GDM1 (cell line): ENCODE measurements at places on chromosomes 7 and 10.

GRCh38 chr10:14751921-14752320, 22.8 kb downstream of the FAM107B start:
- no peak for DNase-seq

DNA sequence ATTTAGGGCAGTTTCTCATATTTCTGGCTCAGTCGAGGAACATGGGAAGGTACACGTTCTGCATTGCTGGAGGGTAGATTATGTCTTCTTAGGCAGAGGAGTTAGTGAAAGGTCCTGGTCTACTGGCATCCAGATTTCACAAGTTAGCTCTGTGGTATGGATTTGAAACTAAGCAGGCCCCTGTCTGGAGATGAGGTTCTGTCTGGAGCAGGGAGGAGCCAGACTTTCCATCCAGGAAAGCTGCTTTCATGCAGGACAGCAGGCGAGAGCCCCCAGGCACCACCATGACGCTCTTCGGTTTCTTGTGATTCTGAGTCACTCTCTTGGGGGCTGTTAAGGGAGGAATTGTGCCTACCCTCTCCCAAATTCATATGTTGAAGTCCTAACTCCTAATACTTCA, 184.3 kb downstream of the KIAA1217 start:
- DNase-seq: no peak

- no peak for DNase-seq
Observed at GRCh38 chr7:76409537-76409936, at the start of gene SSC4D. Gene SSC4D, minus strand, starts transcription at chr7:76409697. Its CDS starts 5,258 bp downstream, at chr7:76404439.

- DNase-seq: no peak
Observed at GRCh38 chr10:70551971-70552422, 50.5 kb downstream of the PRF1 start.

GRCh38 chr10:43121444-43121843, 16.8 kb upstream of the CSGALNACT2 start:
- DNase-seq: peak; percentile 36

DNA sequence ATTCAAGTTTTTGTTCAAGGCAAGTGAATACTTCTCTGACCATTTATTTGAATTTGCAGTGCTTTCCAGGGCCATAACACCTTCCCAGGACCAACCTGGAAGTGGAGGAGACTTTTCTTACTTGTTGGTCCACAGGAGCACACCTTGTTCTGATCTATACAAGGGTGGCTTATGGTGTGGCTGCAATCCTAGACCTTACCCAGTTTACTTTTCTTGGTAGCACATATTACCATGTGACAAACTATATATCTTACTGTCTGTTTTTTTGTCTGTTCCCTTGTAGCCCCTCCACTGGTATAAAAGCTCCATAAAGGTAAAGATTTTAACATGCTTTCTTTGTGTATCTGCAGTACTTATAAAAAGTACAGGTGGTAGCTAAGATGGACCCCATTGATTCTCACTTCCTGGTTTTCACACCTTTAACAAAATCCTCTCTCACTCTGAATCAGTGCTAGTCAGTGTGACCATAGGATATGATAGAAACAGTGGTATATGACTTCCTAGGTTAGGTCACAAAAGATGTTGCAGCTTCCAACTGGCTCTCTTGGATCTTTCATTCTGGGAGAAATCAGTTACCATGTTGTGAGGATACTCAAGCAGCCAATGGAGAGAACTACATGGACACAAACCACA, 5.6 kb upstream of the ASB4 start:
- DNase-seq: no peak

GRCh38 chr7:19698331-19698730, 10.5 kb downstream of the POLR1F start:
- no peak for DNase-seq

DNA sequence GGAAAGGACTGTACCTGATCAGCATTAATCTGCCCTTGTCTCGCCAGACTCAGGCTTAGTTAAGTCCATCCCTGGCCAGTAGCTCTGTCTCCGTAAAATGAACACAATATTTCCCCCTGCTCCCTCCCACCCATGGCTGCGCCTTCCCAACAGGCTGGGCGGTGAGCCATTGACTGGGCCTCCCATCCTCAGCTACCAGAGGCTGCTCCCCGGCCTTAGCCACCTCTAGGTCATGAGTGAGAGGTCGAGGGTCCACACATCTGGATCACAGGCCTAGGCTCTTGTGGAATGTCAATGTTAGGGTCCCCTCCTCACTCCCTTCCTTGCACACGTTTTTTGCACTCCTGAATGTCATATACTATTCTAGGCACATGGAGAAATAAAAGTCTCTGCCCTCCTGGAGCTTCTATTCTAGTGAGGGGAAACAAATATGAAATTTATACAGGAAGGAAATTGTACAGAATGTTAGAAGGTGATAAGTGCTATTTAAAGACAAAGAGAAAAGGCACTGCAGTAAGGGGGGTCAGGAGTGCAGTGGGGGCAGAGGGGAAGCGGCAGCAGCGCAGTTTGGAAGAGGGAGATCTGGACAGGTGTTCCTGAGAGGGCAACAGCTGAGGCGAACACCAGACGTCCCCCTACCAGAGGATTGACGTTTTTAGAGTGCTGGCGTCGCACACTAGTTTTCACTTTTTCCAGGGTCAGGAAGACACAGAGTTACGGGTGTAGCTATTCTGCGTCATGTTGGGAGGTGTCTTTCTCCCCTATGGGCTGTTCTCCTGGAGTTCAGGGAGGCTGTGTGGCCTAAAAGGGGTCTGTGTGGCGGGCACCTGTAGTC, 17.2 kb upstream of the EIF5AL1 start:
- DNase-seq: no peak

GRCh38 chr7:149261316-149261828, 624 bp upstream of the ZNF783 start:
- DNase-seq: no peak

DNA sequence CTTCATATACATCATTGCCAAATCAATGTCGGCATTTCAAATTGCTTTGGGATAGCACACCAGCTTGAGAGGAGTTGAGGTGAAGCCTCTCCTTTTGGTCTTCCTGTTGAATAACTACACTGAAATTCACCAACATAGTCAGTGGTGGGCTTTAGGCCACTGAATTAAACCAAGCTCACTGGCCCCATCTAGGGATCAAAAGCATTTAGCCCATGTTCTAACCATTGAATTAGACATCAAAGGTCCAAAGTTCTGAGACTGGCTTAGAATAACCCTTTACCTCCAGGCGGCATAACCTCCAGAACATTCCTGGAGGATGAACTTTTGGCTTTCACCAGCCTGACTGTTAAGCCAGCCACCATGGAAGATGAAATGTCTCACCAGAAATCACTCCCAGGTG, 54.6 kb downstream of the BPGM start:
- DNase-seq: peak; percentile 4

DNA sequence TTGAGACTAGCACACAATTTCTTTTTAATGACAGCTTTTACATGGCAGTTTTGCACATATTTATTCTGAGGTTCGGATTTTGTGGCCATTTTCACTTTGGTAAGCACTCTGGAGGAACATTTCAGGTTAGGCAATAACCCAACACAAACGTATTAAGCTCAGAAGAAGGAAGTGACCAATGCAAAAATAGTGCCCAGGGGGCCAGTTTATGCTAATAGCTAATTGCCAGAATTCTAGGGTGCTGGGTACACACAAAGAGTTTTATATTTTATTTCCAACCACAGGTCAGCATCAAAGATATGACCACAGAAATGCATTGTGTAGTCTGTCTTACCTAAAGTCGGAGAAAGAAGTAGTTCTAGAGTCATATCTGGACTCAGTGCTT, 8.4 kb upstream of the AGR2 start:
- DNase-seq: no peak

- no peak for DNase-seq
Observed at GRCh38 chr7:81284576-81284975, 365.7 kb upstream of the SEMA3C start.

- DNase-seq: no peak
Observed at GRCh38 chr7:25002786-25003185, 22.8 kb upstream of the OSBPL3 start.

DNA sequence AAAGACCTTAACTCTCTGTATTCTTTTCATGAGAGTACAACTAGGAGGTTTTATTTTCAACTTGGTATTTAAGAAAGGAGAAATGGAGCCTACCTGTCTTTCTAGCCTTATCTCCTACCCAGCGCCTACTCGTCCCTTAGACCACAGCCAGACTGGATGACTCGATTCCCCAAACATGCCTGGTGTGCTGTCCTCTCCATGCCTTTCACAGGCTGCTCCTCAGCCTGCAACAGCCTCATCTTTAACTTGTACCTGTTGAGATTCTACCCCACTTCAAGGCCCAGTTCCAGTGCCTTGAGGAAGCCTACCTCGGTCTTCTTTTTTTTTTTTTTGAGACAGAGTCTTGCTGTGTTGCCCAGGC, 29.4 kb downstream of the CPA1 start:
- no peak for DNase-seq

DNA sequence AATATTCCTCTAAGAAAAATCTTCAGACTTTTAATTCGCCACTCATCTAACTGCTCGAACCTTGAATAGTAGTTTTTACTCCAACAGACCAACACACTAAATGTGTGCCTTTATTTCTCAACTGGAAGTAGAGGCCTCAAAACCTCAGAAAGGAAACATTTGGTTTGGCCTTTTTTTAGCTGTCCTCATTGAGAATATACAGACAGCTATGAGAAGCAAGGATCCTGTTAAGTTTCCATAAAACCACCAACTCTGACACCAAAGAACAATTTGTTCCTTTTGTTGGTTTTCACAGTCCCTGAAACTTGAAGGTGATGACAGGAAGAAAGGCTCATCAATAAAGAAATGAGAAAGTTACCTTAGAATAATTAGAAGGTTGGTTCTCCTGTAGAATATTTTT, 199.2 kb upstream of the MEOX2 start:
- no peak for DNase-seq

- no peak for DNase-seq
Observed at GRCh38 chr7:17599733-17600339, 301.4 kb downstream of the AHR start.

DNA sequence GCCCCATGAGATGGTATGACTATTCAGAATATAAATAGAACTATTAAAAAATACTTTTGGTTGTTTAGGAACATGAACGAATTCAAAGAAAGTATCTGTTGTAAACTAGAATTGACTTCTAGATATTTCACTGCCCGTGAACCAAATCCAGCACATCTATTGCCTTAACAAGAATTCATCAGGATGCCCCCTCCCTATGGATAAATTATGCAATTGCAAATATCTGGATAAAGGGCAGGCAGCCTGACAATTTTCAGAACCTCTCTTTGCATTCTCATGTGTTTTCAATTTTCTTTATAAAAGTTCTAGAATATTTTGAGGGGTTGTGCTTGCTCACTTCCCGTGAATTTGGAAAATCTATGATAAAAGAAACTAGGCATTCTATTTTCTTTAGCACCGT, 822.1 kb upstream of the SORCS1 start:
- DNase-seq: no peak

DNA sequence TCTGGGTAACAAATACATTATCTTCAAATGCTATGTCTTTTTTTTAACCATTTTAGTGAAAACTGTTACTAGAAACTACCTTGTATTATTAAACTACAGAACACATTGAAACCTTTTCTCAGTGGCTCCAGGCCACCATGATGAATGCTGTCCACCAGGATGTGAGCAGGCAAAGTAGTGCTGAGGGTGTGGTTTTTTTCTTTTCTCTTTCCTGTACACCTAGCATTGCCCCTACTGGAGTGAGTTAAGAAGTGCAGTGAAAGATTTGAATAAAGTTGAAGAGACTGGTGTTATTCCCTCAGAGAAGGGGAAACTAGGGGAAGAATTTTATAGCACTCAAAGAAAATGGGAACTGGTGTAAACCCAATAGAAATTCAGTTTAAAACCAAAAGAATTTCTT, 120.0 kb upstream of the SAMD8 start:
- DNase-seq: no peak

GRCh38 chr7:118590107-118590506, 365.6 kb downstream of the ANKRD7 start:
- no peak for DNase-seq

DNA sequence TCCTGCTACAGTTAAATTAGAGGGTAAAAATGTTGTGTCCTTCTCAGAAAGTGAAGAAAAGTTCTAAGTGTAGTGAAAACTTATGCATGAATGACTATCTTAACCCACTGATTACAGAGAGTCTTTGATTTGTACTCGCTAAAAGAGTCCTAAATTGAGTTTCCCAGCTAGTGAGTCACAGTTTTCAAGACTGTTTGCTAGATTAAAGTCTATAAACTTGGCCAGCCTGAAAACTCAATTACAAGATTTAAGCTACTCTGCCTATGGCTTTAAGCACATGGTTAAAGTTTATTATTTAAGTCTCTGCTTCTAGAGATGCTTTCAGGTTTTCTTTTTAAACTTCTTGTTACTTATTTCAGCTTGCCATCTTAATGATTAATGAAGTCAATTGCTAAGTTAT, 44.4 kb downstream of the MRPS24 start:
- no peak for DNase-seq

DNA sequence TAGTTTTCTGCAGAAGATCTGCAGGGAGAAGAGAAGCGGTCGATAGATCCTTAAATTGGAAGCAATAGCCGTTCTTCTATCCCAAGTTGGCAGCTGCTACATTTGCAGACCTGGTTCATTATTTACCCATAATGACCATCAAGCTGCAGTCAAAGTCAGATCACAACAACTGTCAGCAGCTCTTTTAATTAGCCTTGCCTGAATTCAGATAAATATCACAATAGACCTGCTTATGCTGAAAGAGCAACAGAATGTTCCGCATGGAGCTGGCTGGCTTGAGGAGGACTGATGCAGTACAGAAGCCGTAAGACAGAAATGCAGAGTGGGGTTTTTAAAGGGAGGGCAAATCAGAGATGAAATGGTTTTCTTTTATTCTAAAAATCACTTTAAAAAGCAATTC, 109.4 kb downstream of the HIBADH start:
- no peak for DNase-seq

- DNase-seq: no peak
Observed at GRCh38 chr10:116985611-116986010, 19.4 kb downstream of the SHTN1 start.

DNA sequence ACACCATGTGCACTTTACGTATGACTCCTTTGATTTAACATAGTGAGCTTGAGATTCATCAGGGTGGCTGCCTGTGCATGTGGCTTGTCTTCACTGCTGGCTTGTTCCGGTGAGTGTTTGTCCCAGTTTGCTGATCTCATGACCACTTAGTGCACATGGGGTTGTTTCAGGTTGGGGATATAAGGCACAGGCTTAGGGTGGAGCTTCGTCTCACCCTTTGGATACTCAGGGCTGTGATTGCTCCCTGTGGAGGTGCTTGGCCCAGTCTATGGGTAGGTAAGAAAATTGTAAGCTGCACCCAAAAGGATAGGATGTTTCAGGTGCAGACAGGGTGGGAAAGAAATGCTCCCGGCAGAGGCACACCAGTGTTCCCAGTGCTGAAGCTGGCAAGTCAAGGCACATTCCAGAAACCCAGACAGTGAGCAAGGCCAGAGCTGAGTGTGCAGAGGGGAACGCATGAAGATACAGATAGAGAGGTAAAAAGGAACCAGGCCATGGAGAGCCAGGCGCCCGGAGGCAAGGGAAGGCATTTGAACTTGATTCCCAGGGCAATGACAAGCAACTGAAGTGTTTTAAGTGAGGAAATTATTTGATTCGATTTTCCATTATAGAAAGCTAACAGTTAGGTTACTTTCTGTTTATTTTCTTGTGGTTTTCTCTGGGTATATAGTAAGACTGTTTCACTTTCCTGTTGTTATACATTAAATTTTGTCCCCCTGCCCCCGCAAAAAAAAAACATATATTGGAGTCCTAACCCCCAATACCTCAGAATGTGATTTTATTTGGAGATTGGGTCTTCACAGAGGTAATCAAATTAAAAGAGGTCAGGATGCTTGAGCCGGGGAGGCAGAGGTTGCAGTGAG, 289.8 kb upstream of the KLF6 start:
- DNase-seq: no peak

- no peak for DNase-seq
Observed at GRCh38 chr7:132243463-132243862, 332.8 kb downstream of the PLXNA4 start.

GRCh38 chr7:148909568-148909967, 25.5 kb upstream of the EZH2 start:
- no peak for DNase-seq
